ENCODE measurements at places on chromosomes 6 and 20.

GRCh38 chr6:12785301-12785700, 68.7 kb downstream of the PHACTR1 start:
- no peak for DNase-seq

- peak; percentile 89 for DNase-seq
Measured at GRCh38 chr6:38364127-38364526, 275.6 kb downstream of the BTBD9 start.

- peak; percentile 77 for DNase-seq
Measured at GRCh38 chr6:124888581-124889371, 73.5 kb upstream of the RNF217 start.

DNA sequence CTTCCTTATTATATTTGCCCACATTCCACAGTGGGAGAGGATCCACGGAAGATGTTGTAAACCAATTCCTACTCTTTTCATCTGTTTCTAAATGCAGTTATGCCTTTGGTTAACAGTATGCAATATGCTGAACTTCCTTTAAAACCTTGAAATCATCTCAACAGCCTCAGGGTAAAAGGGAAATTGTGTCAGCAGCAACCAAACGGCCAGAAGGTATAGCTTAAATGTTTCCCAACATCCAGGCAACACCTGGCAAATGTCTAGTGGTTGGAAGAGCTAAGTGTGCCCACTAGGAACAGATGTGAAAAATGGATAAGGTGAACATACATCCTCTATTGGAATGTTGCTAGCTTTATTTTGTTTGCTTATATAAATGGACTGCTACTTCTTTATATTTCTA, 164.8 kb downstream of the FAXC start:
- no peak for DNase-seq

- DNase-seq = no peak
Measured at GRCh38 chr6:1024161-1024560, 287.7 kb upstream of the FOXQ1 start.

- DNase-seq = no peak
Measured at GRCh38 chr20:58329711-58330110, 20.2 kb downstream of the RAB22A start.

DNA sequence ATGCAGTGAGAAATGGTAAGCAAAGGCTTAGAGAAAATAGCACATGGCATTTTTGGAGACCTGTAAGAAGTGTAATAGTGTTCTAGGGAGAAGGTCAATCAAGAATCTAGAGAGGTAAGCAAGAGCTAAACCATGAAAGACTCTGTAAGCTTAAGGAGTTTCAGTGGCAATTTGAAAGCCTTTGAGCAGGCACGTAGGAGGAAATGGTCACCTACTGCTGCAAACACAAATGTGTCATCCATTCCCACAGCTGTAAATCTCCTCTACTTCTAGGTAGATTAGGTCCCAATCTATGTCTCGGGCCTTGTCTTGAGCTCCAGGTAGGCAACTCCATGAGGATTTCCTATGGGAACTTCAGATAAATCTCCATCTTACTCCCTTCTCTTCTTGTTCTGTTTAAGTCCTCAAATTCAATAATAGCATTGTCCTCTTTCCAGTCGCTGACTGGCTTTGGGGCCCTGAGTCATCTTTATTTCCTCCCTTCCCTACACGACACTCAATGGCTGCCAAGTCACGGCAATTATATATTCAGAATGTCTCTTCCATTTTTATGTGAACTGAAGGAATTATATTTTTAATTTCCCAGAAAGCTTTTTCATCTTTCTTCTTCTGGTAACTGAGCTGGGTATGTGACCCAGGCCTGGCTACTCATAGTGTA, 24.2 kb upstream of the PAQR8 start:
- no peak for DNase-seq

GRCh38 chr6:1915226-1915625, 305.5 kb downstream of the FOXC1 start:
- no peak for DNase-seq

DNA sequence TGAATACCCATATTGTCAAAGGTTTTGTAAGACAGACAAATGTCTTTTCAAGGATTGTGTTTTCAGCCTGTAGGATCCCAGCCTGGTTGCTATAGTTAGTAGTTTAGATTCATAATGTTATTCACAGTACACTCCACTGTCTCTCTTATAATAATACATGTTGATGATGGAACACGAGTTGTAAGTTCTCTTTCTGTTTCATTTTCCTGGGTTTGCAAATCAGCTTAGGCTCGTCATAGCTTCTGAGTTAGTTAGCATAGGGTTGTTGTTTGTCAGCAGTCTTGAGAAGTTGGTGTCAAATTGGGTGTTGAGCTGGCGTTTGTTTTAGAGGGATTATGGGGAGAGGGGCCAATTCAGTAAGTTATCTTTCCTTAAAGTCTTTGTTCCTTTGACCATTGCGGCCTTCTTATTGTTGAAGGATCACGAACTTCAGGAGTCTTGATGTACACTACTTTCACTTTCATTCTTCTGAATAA, 45.8 kb downstream of the QKI start:
- DNase-seq = no peak

GRCh38 chr20:19257865-19258264, 45.4 kb downstream of the SLC24A3 start:
- DNase-seq = no peak

- DNase-seq = peak; percentile 29
Measured at GRCh38 chr6:105591053-105591452, 188.2 kb upstream of the PREP start.

- DNase-seq = no peak
Measured at GRCh38 chr20:40849456-40849855, 160.4 kb upstream of the MAFB start.

- DNase-seq = peak; percentile 91
Measured at GRCh38 chr20:2172305-2173175, 70.9 kb downstream of the STK35 start.

DNA sequence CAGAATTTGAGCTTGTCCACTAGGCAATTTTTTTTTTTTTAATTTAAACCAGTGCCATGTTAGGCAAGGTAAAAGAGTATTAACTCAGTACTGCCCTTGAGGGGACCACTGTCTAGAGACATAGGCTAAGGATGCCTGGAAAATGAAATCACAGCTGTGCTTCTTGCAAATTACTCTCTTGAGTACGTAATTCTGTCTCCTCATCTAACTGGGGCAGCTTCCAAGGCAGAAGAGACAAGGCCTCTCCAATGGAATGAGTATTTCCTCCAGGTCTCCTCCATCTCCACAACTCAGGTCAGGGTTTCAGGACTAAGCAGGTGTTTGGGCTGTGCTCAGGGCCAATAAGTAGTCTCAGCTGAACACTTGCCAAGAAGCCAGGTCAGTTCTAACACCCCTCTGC, 33.8 kb upstream of the MRPS10 start:
- no peak for DNase-seq

- DNase-seq = peak; percentile 62
Measured at GRCh38 chr20:57811374-57812020, 101.7 kb upstream of the PMEPA1 start.

- no peak for DNase-seq
Measured at GRCh38 chr6:49513153-49513989, 13.6 kb downstream of the GLYATL3 start.

DNA sequence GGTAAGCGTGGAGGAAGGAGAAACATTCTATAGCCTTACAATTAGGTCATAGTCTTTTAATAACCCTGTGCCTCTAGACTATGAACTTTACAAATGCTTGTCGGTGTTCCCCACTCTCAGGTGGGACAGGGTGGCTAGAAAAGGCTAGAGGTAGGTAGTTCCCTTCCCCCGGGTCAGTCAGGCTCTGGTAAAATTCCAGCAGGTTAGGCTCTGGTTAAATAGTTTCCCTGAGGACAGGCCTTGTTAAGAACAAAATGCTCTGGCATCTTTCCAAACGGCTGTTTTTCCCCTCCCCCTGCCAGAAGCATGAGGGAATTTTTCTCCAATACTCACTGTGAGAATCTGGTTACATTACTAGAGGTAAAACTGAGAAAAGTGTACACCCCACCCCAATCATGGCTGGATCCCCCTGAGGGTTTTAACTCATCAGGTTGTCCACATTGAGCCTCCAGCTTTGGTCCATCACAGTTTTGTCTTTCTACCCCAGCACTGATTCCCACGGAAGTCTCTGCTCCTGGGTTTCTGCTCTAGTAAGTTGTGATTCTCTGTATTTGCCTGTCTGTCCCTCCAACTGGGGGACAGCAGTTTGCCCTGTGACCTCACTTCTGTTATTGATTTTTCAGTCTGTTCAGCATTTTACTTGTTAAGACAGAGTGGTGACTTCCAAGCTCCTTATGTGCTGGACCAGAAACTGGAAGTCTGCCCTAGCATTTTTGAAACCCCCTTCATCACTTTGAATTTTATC, 84.7 kb upstream of the ADGRF1 start:
- no peak for DNase-seq

GRCh38 chr6:47424436-47424836, 53.2 kb upstream of the CD2AP start:
- no peak for DNase-seq

DNA sequence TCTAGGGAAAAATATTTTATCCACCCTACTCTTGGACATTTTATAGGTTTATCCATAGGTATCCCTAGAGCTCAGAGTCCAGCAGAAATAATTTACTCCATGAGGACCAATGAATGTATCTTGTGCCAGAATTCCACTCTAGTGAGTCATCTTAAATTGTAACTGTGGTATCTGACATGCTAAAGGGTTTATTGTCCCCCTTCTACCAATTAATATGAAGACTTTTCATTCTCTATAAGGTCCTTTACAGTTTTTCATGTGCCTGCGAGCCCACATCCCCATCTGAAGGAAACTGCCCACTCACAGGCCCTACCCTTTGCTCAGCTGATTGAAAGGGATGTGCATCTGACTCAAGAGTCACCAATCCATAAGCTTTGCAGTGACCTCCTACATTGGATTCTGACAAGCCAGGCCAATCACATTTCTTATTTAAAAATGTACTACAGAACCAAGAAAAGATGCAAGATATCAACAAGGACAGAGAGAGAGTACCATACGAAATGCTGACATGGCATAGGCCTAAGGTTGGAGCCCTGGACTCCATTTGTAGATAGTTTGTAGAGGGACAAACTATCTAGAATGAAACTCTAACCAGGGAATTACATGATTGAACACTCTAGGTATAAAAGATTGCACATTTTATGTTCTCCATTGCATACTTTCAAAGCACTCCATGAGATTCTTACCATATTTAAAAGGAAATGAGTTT, 93.4 kb upstream of the DEFB112 start:
- no peak for DNase-seq

DNA sequence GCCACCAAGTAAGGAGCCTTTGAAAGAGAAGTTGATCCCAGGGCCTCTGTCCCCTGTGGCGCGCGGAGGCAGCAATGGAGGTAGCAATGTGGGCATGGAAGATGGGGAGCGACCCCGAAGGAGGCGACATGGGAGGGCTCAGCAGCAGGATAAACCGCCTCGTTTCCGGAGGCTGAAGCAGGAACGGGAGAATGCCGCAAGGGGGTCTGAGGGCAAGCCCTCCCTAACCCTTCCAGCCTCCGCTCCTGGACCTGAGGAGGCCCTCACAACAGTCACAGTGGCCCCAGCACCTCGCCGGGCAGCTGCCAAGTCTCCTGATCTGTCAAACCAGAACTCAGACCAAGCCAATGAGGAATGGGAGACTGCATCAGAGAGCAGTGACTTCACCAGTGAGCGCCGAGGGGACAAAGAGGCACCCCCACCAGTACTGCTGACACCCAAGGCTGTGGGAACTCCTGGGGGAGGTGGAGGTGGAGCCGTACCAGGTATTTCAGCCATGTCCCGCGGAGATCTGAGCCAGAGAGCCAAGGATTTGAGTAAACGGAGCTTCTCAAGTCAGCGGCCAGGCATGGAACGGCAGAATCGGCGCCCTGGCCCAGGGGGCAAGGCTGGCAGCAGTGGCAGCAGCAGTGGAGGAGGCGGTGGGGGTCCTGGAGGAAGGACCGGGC, 11.9 kb downstream of the PRRC2A start:
- DNase-seq = peak; percentile 34

DNA sequence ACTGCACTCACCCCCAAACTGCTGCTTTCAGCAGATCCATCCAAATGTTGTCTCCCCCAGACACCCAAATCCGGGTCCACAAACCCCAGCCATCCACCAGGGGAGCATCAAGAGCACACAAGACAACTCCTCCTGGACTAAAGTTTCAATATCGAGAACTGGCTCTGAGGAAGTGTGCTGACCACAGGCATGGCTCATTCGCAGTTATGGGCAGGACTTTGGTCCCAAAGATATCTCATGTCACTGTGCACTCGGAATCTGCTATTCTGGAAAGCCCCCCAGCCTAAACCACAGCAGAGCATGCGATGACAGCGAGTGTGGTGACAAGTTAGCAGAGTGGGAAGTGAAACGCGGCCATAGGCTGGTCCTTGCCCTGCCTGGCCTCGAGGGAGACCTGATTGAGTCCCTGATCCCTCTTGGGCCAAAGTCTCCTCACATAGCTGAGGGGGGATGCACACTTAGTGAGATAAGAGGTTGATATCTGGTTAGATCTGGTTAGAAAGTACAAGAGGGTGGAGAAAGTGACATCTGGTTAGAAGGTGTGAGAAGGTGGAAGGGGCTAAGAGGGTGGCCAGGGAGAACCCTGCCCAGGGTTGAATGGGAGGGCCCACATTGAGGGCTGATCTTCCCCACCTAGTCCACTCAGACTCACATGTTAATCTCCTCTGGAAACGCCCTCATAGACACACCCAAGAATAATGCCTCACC, 149.7 kb downstream of the MRPL14 start:
- no peak for DNase-seq

GRCh38 chr20:39986173-39986904, 702.7 kb downstream of the MAFB start:
- DNase-seq = no peak

- DNase-seq = peak; percentile 51
Measured at GRCh38 chr20:63709149-63709527, 1.3 kb downstream of the ZGPAT start.

GRCh38 chr20:4513720-4514119, 208.0 kb upstream of the PRND start:
- DNase-seq = peak; percentile 69

GRCh38 chr6:85389151-85389797, 60.6 kb upstream of the NT5E start:
- no peak for DNase-seq

GRCh38 chr6:127186889-127187288, 68.4 kb downstream of the RSPO3 start:
- no peak for DNase-seq

DNA sequence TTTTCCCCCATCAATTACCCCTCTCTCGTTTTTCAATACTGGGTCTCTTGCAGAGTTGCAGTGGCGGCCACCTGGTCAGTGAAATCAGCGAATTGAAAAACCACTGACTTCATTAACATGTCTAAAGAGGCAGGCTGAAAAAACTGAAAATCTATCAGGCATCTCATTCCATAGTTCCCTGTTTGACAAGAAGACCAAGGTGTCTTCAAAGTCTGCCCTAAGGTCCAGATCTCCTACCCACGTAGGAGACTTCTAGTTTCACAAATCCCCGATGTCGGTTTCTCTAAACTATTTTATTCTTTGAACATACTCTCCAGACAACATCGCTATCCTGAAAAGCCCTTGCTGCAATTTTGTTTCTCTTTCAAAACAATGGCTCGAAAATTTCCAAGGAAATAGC, 796 bp upstream of the TUBB start:
- no peak for DNase-seq

- DNase-seq = no peak
Measured at GRCh38 chr6:167550941-167551627, 226.2 kb downstream of the TTLL2 start.

- no peak for DNase-seq
Measured at GRCh38 chr6:57190140-57190539, 18.0 kb downstream of the BAG2 start.

Data from osteoblast (primary cell).